Stimulated activated CD4-positive, alpha-beta T cell treated with anti-CD3 and anti-CD28 coated beads, Interleukin-1b, Interleukin-23, amount 100 ng/mL, for 1 hour (primary cell): ENCODE measurements at places on chromosomes 7 and 10.

- no peak for DNase-seq
These were observed 70.3 kb upstream of the MXI1 start for GRCh38 chr10:110137142-110137545.

- no peak for DNase-seq
These were observed 18.1 kb downstream of the STRA8 start for GRCh38 chr7:135251496-135252391.

GRCh38 chr7:140723006-140723405, 26.5 kb downstream of the NDUFB2 start:
- no peak for DNase-seq

- no peak for DNase-seq
These were observed 207.4 kb downstream of the DIP2C start for GRCh38 chr10:482051-482501.

DNA sequence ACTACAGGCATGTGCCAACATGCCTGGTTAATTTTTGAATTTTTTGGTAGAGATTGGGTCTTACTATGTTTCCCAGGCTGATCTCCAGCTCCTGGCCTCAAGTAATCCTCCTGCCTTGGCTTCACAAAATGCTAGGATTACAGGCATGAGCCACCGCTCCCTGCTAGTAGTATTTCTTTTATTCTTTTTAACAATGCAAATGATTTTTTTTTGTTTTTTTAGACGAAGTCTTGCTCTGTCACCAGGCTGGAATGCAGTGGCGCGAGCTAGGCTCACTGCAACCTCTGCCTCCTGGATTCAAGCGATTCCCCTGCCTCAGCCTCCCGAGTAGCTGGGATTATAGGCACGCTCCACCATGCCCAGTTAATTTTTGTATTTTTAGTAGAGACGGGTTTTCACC, 58.1 kb downstream of the SVIL start:
- DNase-seq = no peak
